ENCODE measurements at places on chromosomes 7 and 10.

- DNase-seq: no peak
These were observed 47.8 kb downstream of the BZW2 start for GRCh38 chr7:16693601-16694318.

DNA sequence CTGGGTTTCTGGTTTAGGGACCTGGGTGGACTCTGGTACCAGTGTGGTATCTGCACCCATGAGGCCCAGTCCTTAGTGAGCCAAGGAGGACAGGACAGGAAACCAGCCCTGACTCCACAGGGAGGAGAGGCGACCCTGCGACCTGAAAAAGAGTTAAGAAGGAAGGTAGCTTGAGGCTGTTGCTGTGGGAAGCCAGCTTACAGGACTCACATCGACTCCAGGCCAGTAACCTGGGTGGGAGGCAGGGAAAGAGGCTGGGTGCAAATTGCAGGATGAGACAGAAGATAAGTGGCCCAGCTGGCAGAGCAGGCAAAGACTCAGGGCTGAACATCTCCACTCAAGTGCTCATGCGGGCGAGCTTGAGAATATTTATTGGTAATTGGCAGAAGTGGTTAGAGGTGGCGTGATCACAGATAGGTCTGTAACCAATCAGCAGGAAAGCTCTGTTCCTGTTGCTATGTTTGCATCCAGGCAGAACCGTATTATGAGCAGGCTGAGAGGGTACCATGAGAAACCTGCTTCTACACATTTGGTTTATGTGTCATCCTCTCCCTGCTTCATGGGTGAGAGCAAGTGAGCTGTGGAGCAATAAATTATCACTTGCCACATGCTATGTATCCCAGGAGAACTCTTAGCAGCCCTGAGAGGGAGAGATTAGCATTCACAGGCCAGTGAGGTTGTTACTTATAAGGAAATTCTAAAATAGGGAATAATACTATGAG, 11.0 kb downstream of the TLL2 start:
- no peak for DNase-seq

DNA sequence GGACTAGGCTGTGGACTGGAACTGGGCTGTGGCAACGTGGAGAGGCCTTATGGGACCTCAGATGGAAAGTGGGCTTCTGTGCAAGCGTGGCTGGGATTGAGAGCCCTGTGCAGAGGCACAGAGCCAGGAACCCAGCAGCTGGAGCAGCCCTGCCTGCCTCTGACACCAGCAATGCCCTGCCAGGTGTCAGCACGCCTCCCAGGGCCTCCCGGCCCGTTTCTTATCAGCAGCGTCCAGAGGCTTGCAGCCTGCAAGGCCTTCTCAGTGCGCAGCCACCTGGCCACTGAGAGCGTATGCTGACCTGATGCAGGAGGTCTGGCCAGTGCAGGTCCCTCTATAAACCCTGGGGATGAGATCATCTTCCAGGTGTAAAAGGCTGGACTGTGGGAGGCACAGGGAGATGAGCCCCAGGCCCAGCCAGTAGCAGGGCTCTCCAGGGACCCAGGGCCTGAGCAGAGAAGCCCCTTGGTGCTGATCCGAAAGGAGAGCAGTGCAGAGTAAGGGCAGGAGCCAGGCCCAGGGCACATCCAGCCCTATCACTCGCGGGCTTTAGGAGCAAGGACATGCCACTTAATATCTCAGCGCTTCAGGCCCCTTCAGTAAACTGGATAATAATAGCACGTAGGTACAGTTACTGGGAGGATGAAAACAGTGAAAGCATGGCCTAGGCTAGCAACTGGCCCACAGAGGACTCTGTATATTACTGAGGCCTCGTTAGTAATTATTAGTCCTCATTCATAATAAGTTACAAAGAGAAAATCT, 38.8 kb upstream of the ANTXRL start:
- DNase-seq: no peak

GRCh38 chr7:105279688-105280007, 109.1 kb downstream of the SRPK2 start:
- DNase-seq: no peak

GRCh38 chr10:47260505-47261111, 39.4 kb upstream of the GDF10 start:
- no peak for DNase-seq

GRCh38 chr10:88903715-88904114, 23.7 kb downstream of the STAMBPL1 start:
- no peak for DNase-seq

DNA sequence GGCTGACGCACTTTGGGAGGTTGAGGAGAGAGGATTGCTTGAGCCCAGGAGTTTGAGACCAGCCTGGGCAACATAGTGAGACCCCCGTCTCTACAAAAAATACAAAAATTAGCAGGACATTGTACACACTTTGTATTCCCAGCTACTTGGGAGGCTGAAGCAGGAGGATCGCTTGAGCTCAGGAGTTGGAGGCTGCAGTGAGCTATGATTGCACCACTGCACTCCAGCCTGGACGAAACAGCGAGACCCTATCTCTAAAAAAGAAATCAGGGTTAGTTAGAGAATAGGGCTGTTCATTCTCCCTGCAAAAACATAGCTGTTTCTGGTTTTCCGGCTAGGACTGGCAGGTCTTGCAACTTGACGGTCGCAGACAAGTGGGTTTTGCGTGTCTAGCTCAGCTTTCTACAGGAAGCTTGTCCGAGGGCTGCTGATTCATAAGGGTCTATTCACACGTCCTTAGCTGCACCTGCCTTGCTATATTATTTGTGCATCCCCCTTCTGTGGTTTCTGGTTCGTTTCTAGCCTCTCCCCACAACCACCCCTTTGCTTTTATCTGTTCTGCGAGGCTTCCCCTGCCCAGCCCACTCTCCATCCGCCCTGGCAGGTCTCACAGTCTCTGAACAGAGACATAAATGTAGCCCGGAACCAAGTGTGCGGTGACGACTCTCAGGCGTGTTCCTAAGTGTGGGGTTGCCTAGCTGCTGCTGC, 10.7 kb downstream of the AMZ1 start:
- no peak for DNase-seq

- no peak for DNase-seq
These were observed 18.6 kb downstream of the CUTC start for GRCh38 chr10:99750641-99751040.

- DNase-seq: no peak
These were observed 26.7 kb upstream of the CYCS start for GRCh38 chr7:25151773-25152172.

DNA sequence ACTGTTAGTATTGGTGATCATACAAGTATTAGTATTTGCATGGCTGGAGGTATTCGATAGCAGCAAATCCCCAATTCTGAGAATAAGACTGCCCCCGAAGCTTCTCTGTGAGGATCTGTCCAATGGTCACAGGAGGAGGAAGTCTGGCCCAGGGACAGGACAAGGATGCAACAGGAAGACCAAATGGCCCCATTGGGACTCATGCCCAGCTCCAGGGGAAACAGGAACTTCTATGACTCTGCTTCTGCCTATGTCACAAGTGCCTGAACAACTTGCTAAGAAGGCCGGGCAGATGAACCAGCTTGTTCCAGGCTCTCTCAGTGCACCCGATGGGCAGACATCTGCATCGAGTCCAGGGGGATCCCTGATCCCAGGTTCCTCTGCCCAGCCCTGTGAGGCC, 172.0 kb upstream of the GRB10 start:
- DNase-seq: no peak

DNA sequence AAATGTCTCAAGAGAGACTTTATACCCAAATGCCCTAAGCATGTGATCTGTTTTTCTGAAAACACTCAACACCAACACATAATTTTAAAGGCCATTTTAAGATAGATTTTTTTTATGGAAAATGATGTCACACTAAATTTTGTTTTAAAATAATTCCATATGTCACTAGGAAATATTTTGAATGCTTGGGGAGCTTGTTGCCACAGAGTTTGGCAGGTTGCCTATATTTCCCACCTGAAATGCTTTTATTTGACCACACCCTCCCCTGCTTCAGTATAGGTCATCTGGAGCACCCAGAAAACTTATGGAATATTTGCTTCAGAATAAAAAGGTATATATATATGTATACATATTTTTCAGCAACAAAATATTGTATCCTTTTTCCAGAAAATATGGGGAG, 180.0 kb upstream of the ANK3 start:
- no peak for DNase-seq

DNA sequence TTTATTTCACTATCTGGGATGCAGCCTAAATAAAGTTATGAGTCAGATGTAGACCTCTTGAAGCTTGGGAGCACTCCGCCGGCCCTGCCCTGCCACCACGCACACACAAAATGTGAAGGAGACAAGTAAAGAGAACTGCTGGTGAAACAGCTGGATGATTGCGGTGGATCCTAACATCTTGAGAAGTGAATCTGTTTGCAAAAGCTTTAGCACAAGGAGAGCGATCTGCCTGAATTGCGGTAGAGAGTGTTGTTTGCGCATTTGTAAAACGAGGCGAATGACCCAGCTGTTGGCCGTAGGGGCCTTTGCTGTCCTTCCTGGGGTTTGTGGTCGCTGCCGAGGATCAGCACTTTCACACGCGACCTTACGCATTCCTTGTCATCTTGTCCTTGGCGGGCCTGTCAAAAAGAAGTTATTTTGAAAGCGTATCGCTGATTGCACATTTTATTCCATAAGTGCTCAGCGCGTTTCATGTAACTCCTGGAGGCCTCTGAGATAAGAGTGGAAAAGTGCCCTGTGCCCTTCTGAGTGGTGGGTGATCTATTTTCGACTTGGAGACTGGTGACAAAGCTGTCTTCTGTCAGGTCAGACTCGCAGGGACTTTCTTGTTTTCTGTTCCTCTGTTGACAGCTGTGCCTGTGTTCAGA, 40.8 kb downstream of the RBM20 start:
- DNase-seq: no peak

DNA sequence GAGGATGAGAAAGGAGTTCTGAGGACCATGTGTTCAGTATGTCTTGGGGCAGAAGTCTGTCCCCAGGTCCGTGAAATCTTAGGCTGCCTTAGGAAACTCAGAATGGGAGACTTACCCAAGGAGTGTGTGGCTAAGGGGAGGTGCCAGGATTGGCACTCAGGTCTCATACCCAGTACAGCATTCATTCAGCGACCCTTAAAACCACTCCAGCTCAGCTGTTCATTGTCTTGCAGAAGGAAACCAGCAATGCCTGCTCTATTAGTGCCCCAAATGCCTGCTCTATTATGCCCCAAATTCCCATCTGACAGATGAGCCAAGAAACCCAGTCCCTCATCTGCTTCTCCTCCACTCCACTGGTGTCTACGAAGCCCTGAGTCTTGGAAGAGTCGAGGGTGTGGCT, 147.8 kb downstream of the NEURL1 start:
- DNase-seq: no peak

DNA sequence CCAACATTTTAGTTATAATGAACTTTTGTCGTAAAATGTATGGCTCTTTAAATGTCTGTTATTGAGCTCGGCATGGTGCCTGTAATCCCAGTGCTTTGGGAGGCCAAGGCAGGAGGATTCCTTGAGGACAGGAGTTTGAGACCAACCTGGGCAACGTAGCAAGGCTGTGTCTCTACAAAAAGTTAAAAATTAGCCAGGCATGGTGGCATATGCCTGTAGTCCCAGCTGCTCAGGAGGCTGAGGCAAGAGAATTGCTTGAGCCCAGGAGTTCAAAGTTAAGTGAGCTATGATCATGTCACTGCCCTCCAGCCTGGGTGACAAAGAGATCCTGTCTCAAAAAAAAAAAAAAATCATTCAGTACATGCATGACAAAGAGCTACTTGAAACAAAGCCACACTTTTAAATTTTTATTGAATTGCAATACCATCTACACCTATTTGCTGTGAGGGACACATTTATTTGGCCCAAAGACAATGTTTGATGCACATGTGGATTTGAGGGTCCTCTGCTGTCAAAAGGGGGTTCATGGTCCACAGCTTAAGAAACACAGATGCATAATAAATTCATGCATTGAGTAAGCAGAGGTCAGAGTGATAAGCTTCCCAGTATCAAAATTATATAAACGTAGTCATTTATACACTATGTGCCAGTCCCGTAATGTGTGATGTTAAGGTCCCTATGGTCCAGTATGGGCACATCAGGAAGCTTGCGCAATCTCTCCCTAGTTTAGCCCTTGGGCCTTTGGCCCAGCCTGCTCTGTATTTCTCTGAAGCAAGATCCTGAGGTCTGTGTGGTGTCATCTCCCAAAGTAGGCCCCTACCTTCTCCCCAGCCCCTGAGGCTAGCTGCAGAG, 4.4 kb upstream of the MALSU1 start:
- DNase-seq: no peak

GRCh38 chr7:80790877-80791276, 128.0 kb downstream of the SEMA3C start:
- DNase-seq: no peak

DNA sequence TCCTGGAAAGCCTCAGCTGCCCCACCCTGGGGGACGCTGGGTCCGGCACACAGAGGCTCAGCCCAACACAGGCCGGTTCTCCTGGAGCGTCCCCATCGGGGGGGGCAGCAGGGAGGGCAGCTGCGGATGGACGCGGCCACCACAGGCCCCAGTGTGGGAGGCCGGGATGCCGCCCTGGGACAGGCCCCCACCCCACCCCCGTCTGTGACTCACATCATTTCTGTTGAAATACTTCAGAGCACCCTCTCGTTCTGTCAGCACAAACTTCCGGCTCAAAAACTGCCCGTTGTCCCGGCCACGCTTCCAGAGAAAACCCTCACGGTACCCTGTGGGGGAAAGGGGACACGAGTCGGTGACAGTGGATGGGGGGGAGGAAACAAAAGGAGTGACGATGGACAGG, 28.5 kb downstream of the GET4 start:
- DNase-seq: no peak

DNA sequence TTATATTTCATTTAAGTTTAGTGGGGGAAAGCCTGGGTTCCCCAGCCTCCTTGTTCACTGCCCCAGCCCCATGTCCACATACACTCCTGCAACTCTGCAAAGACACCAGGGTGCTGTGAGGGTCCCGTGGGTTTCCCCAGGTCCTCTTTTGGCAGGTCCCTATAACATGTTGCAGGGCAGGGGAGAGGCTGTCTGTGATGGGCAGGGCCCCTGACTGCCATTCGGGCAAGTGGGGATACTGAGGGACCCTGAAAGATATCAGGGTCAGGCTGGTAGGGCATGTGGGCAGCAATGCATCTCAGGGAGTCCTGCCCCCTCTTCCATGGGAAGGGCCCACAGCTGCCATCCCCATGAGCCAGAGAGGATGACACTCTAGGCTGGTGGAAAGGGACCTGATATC, 28.4 kb downstream of the RASGEF1A start:
- no peak for DNase-seq

GRCh38 chr7:102828286-102828685, 79.5 kb downstream of the FAM185A start:
- DNase-seq: no peak

GRCh38 chr7:152312316-152312715, 123.5 kb downstream of the KMT2C start:
- DNase-seq: no peak

GRCh38 chr7:85191383-85191782, 4.5 kb upstream of the SEMA3D start:
- DNase-seq: no peak
